Effector CD8-positive, alpha-beta T cell (primary cell): ENCODE measurements at places on chromosomes 12 and 14.

DNA sequence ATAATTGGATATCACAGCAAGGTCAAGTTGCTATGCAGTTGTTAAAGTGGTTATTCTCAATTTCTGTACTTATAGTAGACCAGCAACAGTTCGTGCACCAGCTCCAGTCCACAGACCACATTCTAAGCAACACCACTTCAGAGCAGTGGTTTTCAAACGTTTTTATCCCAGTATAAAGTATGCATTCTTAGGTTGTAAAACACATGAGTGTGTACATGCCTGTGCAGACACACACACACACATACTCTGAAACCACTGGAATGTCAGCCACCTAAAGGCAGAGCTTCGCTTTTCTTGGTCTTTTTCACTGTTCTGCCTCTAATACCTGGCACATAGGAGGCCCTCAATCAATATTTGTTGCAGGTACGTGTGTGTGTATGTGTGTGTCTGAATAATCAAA is 22.2 kb upstream of the C12orf71 start:
- DNase-seq: no peak

- no peak for DNase-seq
Measured at GRCh38 chr12:14403711-14404196, 38.3 kb downstream of the ATF7IP start.

DNA sequence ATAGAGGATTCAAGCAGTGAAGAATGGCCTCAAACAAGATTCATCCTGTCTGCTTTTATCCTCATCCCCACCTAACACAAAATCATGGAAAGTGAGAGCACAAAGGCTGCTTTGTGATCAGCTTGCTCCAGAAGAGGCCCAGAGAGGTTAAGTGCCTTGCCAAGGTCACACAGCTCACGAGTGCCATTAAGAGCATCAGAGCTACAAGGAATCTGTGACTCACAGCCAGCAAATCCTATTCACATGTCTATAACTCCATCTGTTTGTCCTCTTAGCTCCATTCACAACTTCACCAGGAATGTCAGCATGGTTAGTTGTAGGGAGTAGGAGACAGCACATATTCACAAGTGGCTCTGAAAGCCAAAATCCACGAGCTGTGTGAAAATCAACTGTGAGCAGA is 79.8 kb downstream of the TTC9 start:
- no peak for DNase-seq

GRCh38 chr12:119444462-119445044 is 110.0 kb downstream of the CCDC60 start:
- DNase-seq: no peak

GRCh38 chr12:6947615-6948014 is 3.5 kb upstream of the PTPN6 start:
- no peak for DNase-seq

DNA sequence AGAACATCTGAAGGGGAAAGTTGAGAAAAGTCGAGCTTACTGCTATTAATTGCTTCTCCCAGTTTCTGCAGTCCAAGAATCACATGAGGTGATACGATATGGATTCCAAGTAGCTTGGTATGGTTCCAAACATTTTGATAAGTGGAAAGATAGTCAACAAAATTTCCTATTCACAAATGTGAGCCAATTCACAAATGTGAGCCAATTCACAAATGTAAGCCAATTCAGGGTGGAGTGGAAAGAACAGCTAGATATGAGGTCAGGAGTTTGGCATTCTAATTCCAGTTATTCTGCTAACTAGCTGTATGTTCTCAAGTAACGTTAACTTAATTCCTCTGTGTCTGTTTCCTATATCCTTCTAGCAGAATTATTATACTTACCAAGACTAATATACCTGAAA is 37.6 kb upstream of the DHRS4 start:
- DNase-seq: no peak

- DNase-seq: no peak
Measured at GRCh38 chr12:122028905-122029560, 7.3 kb downstream of the BCL7A start.

DNA sequence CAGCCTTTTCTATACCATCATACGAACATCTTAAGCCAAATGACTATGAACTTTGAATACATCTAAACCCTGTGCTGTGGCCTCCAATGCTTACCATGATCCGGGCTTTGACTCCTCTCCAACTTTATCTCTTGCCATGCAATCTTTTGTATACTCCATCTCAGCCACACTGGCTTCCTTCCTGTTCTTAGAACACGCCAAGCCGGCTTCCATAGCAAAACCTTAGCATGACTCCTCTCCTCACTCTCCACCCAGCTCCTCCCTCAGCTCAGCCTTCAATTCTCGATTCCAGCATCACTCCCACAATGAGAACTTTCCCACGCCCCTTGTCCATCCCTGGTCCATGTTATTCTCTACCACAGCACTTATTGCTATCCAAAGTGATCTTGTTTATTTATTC is 228.3 kb downstream of the NTF3 start:
- no peak for DNase-seq

DNA sequence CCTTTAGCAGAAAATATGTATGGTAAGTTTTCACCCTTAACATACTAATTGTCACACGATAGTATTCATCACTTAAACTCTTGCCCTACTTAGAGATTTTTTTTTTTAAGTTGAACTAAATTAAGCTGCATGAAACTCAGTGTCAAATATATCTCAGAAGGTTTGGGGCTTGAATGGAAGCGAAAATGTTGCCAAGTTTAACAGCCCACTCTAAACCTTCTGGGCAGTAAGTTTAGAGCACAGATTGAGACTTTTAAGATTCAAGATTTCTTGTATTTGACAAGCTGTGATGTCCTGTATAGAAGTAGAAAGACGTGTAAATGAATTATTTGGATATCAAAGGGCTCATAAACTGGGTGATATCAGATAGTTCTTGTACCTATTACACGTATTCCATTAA is 287.3 kb upstream of the FLRT2 start:
- no peak for DNase-seq

DNA sequence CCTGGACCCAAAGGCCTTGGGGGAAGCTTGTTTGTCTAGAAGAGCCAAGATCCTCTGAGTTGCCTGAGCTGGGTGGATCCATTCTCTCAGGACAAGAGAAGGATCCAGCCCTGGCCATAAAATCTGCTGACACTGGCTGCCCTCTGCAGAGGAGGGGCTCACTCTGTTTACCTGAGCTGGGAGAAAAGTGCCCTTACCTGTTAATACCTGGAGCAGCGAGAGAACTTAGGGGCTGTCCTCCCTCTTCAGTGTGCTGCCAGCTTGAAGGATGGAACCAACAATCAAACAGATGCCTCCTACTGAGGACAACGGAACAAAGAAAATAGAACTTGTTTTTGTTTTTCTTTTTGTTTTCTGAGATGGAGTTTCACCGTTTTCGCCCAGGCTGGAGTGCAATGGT is 7.3 kb upstream of the KRT7 start:
- no peak for DNase-seq

- no peak for DNase-seq
Measured at GRCh38 chr12:28135801-28136439, 54.3 kb upstream of the CCDC91 start.

DNA sequence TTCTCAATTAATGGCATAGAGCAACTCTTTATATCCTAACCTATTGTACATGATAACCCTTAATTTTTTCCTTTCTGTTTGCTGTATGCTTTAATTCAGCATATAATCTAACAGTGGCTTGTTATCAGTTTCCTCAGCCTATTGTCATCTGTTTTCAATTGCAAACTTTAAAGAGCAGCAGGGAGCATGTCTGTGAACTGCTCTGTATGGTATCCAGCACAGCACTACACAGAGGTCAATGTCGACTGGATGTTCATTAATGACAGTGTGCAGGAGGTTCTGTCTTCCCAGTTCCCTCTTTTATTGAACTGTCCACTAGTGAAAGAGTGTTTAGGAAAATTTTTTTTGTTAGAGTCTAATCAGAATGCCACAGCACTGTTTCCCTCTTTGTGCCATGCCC is 609.1 kb downstream of the SOX5 start:
- DNase-seq: no peak

- no peak for DNase-seq
Measured at GRCh38 chr14:75369506-75369905, 58.3 kb upstream of the JDP2 start.

GRCh38 chr14:69841656-69842055 is 37.6 kb upstream of the SMOC1 start:
- DNase-seq: no peak

DNA sequence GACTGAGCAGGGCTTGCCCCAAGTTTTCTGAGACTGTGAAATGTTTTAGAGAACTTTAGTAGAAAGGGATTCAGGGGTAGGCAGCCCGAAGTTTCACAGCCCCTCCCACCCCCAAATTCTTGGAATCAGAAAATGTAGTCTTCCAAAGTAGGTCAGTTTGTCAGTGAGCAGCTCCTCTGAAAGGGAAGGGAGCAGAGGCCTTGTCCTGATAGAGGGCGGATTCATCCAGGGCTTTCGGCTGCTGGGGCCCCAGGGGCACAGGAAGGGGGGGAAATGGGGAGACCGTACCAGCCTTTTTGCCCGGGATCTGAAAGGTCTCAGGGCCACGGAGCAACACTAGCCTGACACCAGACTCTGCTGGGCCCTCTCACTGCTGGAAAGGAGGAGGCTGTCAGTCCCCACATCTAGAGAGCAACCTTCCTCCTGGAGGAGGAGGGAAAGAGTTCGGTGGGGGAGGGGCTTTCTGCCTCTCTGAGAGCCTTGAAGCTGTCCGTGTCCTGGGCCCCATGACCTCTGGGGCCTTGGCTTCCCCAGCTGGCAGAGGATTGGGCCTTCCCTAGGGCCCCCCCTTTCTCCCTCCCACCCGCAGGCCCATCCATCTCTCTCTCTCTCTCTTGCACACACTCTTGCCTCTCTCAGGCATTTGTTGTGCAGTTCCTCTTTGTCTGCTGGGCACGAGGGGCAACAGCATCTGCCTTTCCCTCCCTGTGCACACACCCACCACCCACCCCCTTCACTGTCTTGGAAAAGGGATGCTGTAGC is at the start of gene IKZF4:
IKZF4 (plus strand) TSS at position 621 of the 762 bp plus-strand sequence. CDS start 451 bp downstream, outside the sequence.
- DNase-seq: no peak

GRCh38 chr14:64501411-64502171 is 2.0 kb downstream of the ZBTB25 start:
- no peak for DNase-seq

DNA sequence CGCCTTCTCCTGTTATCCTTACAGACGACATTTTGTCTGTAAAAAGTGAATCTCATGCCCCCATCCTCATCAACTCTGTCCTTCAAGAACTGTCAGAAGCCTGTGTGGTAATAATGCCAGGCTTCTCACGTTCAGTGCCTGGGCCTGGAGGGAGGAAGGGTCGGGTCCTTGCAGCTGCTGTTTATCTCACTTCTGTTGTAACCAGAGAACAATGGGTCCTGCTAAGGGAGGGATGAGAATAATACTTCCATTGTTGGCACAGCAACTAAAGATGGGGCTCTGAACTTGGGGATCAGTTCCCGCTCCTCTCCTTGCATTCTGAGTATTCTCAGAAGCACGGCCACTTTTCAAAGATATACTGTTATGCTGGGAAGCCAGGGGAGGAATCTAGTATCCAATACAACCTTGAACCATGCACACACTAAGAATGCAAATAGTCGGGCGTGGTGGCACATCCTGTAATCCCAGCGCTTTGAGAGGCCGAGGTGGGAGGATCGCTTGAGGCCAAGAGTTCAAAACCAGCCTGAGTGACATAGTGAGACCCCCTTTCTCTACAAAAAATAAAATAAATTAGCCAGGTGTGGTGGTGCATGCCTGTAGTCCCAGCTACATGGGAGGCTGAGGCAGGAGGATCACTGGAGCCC is 38.8 kb upstream of the NINJ2 start:
- no peak for DNase-seq

- no peak for DNase-seq
Measured at GRCh38 chr12:79439175-79439825, 251.5 kb downstream of the PAWR start.

DNA sequence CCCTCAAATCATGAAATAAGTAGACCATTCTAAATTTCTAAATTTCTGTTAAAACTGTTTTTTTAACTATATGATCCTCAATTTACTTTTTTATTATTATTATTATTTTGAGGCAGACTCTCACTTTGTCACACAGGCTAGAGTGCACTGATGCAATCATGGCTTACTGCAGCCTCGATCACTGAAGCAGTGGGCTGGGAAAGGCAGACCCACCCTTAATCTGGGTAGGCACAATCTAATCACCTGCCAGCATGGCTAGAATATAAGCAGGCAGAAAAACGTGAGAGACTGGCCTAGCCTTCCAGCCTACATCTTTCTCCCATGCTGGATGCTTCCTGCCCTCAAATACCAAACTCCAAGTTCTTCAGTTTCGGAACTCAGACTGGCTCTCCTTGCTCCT is 2.3 kb downstream of the ERO1A start:
- no peak for DNase-seq

DNA sequence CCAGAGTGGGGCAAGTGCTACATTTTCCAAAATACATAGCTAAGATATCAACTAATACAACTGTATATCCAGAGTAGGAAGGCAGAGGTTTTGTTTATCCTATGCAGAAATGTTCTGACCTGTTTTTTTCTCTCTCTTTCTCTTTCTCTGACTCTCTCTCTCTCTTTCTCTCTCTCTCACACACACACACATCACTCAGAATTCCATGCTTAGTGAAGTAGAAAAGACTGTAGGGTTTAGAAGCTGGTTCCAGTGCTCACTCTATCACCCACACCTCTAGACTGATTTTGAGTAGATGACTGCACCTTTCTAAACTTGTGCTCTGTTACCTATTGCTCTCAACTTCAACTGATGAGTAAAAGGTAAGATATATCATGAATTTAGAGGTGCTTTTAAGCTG is 356.7 kb downstream of the LRIG3 start:
- DNase-seq: no peak

DNA sequence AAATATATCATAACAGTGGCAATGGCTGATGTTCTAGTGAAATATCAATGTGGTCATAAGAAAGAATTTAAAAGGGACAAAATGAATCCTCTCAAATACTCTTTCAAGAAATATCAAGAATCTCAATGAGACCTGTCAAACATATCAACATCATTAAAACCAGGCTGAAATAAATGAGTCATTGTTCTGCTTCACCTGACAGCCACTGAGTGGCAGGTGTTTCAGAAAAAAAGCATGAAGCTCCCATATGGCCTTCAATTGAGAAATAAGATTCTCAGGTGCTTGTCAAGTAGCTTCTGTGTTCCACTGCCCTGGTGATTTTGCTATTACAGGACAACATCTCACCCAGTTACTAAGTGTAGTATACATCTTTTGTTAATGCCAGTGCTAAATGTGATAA is 21.5 kb downstream of the ANAPC5 start:
- no peak for DNase-seq

DNA sequence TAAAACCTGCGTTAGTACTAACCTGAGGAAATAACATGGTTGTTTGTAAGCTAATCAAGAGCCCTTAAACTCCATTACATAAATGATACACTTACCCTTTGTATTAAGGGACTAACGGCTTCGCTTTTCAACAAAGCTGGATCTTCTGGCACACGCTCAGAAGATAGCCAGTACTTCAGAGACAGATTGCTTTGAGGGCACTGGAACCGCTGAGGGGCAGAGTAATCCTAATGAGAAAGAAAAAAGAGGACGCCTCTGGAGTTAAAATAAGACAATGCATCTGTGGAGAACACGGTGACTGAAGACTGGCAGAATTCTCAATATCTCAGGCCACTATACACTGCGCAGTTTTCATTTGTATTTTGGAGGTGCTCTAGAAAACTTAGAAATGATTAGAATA is 1.5 kb upstream of the KTN1 start:
- DNase-seq: no peak

- DNase-seq: no peak
Measured at GRCh38 chr12:109466821-109467220, 10.3 kb downstream of the KCTD10 start.
